ENCODE measurements at places on chromosomes 2 and 18.

GRCh38 chr2:197092431-197092830 lies 165.9 kb upstream of the PGAP1 start:
- no peak for DNase-seq

DNA sequence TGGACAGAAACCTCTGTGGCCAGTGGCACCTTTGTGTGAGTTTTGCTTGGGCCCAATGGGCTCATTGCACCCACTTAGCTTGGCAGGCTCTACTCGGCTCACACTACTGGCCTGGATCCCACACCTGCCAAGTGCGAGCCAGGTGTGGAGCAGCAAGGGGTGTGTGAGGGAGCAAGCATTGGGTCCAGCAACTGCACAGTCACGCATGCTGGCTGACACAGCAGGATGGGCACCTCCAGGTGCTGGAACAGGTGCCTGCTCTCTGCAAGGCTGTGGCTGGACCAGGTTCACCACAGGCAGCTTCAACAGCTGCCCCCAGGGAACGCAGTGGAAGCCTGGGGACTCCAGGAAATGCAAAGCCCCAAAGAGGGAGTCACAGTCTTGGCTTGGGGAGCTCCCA lies 94.2 kb downstream of the DOK6 start:
- no peak for DNase-seq

DNA sequence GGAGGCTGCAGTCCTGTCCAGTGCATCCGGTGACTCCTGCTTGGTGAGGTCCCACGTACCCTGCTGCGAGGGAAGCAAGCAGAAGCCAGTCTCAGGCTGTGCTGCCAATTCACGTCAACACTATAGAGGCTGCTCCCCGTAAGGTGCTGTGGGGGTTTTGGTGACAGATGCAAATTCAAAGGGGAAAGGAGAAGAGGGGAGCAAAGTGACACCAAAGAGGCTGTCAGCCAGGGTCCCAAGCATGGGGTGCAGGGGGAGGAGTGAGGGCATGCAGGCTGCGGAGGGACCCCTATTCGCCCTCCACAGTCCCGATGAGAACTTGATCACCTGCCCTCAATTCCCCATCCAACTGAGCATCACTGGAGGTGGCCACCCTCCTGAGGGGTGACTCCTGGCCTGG lies 179.4 kb upstream of the HS6ST1 start:
- peak; percentile 19 for DNase-seq

DNA sequence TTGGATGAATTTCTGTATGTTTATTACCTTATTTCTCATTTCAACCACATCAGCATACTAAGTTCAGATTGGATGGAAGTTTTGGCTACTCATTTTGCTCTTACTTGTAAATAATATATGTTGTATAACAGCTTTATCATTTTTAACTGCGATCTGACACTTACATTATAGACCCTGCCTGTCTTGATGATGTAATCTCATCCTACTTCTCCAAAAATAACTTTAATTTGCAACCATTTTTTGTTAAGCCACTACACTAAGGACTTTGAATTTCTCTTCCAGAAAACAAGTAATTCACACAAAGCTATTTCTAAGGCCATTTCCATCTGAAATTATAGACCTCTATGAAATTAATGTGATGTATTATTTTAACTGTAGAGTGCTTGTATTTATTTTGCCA lies 240.7 kb downstream of the WDR7 start:
- no peak for DNase-seq

DNA sequence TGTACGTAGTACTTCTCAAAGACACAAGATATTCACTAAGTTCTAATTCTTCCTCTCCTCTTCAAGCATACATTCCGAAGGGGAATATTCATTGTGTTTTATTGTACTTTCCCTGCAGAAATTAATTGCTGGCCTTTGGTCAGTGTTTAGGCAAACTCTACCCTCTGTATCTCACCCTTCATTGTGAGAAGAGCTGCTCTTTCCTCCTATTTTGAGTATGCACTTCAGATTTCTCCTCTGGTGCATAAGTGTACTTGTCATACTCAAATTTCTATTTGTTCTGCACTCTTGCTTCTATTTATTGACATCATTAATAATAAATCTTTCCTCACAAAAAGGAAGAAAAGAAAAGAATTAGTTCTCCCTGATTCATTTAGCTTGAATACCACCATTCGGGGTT lies 485.4 kb upstream of the SLC8A1 start:
- DNase-seq = no peak

GRCh38 chr2:38740851-38741731 lies 10.1 kb downstream of the SRSF7 start:
- DNase-seq = no peak

DNA sequence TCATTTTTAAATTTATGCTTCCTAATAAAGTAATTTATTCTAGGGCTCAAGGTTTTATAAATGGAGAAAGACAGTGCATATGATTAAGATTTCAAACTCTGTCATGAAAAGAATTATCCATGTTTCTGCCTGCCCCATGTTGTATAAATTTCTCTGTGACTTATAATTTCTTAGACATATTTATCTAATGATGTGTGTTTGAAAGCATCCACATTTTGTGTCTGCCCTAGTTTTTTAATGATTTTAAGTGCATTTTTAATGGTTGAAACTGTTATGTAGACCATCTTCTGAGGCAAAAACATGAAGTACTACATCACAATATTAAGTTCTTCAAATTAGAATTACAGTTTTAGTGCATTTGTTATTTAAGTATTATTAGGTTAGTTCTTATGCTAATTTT lies 71.2 kb downstream of the PTPRM start:
- DNase-seq = no peak

DNA sequence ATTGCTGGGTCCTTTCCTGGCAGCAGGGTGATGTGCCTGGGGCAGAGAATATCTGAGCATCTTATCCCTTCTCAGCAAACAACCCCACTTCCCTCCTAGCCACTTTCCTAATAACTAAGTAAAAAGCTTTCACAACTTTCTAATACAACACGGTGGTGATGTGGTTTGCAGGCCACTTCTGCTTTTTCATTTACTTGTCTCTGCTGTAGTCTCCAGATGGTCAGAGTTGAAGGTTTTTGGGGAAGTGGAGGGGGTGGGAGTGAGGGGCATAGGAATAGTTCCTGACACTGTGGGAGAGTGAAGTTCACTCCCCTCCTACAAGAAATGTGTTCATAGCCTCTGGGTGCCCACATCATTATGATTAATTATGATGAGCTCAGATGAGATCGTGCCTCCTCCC lies 11.6 kb downstream of the OXER1 start:
- no peak for DNase-seq

Data from right forelimb (tissue), 1 donor.